ENCODE measurements at places on chromosomes 16 and 17.

- H3K4me1 ChIP-seq, result peaks cover 16% of the 10 kb centered on the region
- no peak overlapping the region for H3K27ac ChIP-seq
- H3K27me3 ChIP-seq, result peaks cover 14% of the 10 kb centered on the region
- peaks cover 14% of the 10 kb centered on the region for H3K36me3 ChIP-seq
- peak; percentile 23 for DNase-seq
- H3K4me3 ChIP-seq, result peak overlapping the region; percentile 77
Observed at GRCh38 chr17:67995570-67996263, 552 bp downstream of the C17orf58 start.

DNA sequence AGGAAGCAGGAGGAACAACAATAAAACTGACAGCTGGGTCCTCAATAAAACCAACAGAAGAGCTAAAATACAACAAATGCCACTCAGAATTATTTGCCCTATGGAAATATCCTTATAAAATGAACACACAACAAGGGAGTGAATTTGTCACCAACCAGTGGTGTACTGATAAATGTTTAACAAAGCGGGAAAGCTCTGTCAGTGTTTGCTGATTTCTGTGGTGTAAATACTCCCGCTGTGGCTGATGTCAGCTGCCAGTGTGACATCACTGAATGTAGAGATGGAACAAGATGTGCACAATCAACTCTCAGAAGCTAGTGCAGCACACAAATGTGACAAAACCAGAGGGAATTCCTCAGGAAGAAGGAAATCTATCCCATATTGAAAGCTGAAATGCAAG lies 51.9 kb downstream of the CDYL2 start:
- no peak overlapping the region for H3K27ac ChIP-seq
- no peaks in the 10 kb centered on the region for H3K36me3 ChIP-seq
- no peaks in the 10 kb centered on the region for H3K27me3 ChIP-seq

- H3K27ac ChIP-seq, result no peak overlapping the region
- H3K4me1 ChIP-seq, result no peaks in the 10 kb centered on the region
Observed at GRCh38 chr17:51860954-51861561, 297.5 kb downstream of the CA10 start.

- no peaks in the 10 kb centered on the region for H3K27me3 ChIP-seq
- H3K36me3 ChIP-seq, result no peaks in the 10 kb centered on the region
- no peak for DNase-seq
- no peaks in the 10 kb centered on the region for H3K4me1 ChIP-seq
- H3K27ac ChIP-seq, result no peak overlapping the region
Observed at GRCh38 chr16:55938126-55938525, 63.0 kb upstream of the CES5A start.

DNA sequence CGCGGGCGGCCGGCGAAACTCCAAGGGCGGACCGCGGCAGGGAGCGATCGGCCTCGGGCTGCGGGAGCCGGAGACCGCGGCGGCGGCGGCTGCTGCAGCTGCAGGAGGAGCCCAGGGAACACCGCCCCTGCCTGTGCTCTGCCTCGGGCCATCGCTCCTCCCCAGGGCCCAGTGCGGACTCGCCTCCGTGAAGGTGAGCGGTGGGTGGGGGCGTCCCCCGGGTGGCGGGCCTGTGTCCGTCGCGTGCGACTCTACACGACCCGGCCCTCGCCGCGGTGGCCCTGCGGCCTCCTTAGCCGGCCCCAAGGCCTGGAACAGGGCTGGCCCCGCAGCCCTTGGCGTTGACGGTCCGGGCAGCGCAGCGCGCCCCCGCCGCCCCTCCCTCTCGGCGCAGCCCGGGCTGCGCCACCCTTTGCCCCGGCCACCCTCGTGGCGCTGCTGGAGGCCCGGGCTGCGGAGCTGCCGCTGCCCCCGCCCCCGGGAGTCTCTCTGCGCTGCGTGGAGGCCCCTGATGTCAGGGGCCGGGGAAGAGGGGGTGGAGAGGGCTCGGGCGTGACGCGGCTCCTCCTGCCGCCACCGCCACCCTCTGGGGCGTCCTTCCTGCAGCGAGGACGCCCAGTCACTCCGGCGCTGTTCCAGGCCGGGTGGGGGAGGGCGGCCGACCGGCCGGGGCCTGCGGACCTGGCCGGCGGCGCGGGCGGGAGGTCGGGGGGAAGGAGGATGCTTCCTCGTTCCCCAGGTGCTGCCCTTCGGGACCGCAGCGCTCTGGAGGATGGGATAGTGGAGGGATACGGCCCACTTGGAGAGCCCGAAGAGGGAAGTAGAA lies 485 bp downstream of the DYNLL2 start:
- H3K36me3 ChIP-seq, result peaks cover 20% of the 10 kb centered on the region
- peak overlapping the region; percentile 97 for H3K4me3 ChIP-seq
- no peaks in the 10 kb centered on the region for H3K27me3 ChIP-seq
- peaks cover 42% of the 10 kb centered on the region for H3K4me1 ChIP-seq

DNA sequence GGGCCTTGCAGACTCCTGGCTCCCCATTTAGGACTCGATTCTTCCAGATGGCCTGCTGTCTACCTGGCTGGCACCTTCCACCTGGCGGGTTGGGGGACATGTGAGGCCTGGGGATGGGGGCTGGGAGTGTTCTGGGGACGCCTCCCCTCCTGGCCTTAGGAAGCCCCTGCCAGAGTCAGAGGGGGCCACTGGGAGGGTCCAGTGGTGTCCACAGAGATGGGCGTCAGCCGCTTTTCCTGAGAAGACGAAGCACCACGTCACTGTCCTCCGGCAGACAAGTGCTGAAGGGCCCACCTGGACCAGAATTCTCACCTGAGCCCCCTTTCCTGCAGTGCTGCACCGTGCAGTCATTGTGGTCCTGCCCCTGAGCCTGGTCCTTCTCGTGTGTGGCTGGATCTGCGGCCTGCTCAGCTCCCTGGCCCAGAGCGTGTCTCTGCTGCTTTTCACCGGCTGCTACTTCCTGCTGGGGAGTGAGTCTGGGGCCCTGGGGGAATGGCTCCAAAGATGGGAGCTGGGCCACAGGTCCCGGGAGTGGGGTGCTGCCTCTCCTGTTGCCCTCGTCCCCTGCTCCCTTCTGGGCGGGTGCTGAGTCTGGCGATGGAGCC lies 2.9 kb downstream of the TMEM235 start:
- no peaks in the 10 kb centered on the region for H3K4me1 ChIP-seq
- peaks cover 6% of the 10 kb centered on the region for H3K27me3 ChIP-seq
- H3K27ac ChIP-seq, result no peak overlapping the region
- no peak overlapping the region for H3K4me3 ChIP-seq
- no peaks in the 10 kb centered on the region for H3K36me3 ChIP-seq

DNA sequence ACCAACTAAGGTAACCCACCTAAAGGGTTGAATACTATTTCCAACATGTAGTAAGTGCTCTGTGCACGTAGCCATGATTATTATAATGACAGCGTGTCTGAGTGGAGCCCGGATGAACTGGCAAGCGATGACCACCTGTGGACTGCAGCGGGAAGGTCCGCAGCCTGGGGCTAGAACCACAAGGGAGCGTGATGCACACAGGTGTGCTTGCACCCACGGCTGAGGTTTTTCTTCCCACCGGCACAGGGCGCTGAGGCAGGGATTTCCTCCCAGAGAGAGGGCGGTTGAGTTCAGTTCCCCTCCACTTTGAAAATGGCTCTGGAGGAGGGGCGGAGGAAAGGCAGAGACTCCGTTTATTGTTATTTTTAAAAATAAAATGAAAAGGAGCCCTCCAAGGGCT lies 221.7 kb upstream of the HSBP1 start:
- no peaks in the 10 kb centered on the region for H3K4me1 ChIP-seq
- DNase-seq, result no peak
- H3K4me3 ChIP-seq, result no peak overlapping the region

DNA sequence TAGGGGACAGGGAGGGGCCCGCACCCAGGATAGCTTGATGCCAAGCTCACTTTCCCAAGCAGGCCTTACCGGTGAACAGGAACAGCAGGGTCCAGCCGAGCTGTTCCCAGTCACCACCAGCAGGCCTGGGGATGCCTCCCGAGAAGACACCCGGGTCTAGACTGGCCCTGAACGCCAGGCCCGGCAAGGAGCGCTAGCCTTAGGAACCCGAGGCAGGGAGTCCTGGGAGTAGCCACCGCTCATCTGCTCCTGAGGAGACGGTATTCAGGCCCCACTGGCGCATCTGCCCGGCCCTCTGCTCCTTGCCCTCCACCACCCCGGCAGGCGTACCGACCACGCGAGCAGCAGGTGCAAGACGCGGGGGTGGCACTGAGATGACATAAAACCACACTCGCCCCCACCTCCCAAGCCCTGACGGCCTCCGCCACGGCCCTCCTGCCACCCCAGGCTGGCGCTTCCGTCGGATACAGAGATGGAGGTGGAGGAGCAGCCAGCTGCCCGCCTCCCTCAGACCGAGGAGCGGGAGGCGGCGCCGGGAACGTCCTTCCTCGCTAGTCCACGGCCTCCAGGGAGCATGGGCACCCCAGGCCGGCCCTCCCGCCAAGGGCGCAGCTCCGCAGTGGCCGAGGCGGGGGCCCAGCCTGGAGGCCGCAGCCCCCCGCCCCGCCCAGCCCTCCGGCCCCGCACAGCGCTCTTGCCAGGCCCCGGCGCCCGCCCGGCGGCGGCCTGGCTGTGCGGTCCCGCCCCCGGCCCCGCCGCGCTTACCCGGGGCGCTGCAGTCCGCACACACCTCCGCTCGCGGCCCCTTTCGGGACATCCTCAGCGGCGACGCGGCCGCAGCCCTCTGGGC lies 661 bp downstream of the GIT1 start:
- H3K27me3 ChIP-seq, result no peaks in the 10 kb centered on the region
- no peak for DNase-seq
- peak overlapping the region; percentile 66 for H3K4me3 ChIP-seq
- H3K36me3 ChIP-seq, result peaks cover 4% of the 10 kb centered on the region

GRCh38 chr17:14605267-14605599 lies 304.4 kb downstream of the HS3ST3B1 start:
- H3K4me1 ChIP-seq, result no peaks in the 10 kb centered on the region
- H3K4me3 ChIP-seq, result no peak overlapping the region
- H3K27ac ChIP-seq, result no peak overlapping the region
- DNase-seq, result no peak
- no peaks in the 10 kb centered on the region for H3K27me3 ChIP-seq

DNA sequence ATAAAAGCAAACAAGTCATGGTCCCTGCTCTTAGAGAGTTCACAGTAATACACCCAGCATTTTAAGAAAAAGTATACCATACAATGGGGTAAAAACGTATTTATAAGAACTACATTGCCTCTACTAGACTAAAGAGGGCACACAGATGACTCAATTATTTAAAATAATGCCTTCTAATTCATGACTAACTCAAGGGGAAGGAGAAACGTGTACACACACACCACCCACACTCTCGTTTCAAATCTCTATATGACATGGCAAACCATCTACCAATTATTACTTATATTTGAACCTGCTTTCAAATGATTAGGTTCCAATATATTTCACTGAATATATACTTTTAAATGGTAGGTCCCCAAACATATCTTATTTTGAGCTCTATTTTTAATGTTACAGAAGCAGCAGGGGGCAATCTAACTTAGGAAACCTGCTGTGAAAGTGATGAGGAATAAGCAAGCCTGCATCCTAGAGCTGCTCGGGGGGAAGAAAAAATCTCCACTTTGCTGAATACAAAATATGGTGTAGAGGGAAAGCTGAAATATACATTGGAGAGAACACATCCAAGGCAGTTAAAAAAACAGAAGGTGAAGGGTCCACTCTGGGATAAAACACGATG lies 232.4 kb upstream of the PSMD7 start:
- no peaks in the 10 kb centered on the region for H3K27me3 ChIP-seq
- H3K36me3 ChIP-seq, result no peaks in the 10 kb centered on the region
- peaks cover 3% of the 10 kb centered on the region for H3K4me1 ChIP-seq
- no peak overlapping the region for H3K27ac ChIP-seq

DNA sequence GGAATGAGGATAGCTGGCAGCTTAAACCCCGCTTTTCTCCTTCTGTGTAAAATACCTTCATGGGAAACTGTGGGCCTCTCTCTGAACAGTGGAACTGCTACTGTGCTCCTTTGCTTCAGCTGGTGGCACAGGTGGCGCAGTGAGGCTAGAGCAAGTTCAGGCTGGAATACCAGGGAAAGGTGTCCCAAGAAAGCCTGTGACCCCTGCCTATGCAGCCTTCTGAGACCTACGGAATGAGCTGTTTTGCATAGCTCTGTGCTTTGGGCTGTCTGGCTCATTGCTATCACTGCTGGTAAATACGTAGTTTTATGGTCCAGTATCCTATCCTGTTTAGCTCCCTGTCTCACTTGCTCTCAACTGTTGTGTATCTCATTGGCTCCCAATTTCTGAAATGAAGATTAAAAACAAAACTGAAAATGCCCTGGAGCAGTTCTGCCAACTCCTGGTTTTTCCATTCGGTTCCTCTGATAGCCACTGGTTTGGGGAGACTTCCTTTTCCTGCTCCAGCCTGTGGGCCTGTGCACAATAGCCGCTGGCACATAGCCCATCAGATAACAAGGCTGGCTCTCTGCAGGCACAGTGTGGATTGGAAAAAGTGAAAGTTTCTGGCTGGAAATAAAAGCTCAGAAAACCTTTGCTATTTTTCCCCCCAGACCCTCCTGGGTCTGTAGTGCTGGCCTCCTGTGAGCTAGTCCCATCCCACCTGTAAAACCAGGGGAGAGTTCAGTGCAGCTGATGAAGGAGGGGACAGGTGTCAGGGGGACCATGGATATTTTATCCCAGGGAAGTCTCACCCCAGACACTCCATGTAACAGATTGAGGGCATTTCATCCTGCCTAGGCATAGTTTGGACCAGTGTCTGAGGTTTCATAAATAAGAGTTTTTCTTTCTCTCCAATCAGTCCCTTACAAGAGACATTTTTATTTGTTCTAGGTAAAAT lies 24.0 kb downstream of the LIMD2 start:
- peaks cover 2% of the 10 kb centered on the region for H3K4me1 ChIP-seq
- no peak overlapping the region for H3K27ac ChIP-seq
- no peak overlapping the region for H3K4me3 ChIP-seq
- H3K36me3 ChIP-seq, result peaks cover 44% of the 10 kb centered on the region
- DNase-seq, result no peak

DNA sequence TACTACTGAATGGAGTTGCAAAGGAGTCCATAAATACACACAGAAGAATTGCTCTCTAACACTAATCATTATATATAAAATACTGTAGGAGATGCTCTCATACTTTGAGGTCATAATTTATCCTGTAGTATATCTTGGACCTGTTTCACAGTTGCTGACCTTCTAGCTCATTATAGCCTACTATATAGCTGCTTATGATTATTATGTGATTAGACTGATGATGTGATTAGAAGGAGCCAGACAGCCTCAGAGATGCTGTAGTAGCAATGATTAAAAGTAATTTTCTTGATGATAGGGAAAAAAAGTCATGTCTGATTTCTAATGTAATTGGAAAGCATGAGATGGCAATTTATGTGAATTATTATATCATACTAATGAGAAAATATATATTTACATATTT lies 455.7 kb downstream of the CNTNAP4 start:
- H3K36me3 ChIP-seq, result no peaks in the 10 kb centered on the region
- no peak for DNase-seq
- H3K27ac ChIP-seq, result no peak overlapping the region

DNA sequence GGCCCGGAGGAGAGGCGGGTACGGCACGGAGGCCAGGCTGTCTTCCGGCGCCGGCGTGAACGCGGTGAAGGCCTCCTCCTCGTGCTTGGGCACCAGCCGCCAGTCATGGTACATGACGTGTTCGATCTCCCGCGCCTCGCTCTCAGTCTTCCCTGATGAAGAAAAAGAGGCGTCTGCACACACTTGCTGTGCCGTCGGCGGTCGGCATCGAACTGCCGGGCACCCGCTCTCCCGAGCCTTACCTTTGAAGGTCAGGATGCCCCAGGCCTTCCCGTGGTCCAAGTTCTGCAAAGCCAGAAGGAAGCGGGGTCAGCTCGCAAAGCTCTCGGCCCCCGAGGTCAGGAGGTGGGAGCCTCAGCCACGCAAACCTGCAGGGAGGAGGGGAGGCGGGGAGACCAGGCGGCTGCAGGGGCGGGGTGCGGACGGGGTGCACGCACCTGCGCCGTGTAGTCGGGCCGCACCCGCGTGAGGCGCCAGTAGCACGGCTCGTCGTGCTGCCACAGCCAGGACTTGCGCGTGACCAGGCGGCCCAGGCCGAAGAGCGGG lies at the start of gene EME2:
Gene EME2, plus strand, starts transcription at position 449 of the 546 bp plus-strand sequence. CDS start 418 bp downstream, outside the sequence.
- H3K4me1 ChIP-seq, result peaks cover 12% of the 10 kb centered on the region
- H3K27me3 ChIP-seq, result no peaks in the 10 kb centered on the region
- H3K27ac ChIP-seq, result peak within 1 kb of the TSS; percentile 92
- H3K36me3 ChIP-seq, result peaks cover 31% of the 10 kb centered on the region
- H3K4me3 ChIP-seq, result peak within 1 kb of the TSS; percentile 99
